A549 treated with CpdA at 1 μM for 4 hours (cell line): ENCODE measurements at places on chromosomes 3 and 15. TPM values are rescaled to one million over a fixed set of nuclear protein-coding genes. Genes with fewer than 3 reads are reported as not detected.

Gene SLC28A1
- 0.02 to 0.06 TPM (median 0.05 TPM) in 3 of 5 replicates, not detected in the others for total RNA-seq

Gene GPR62
- total RNA-seq = 0.07 TPM in 1 of 5 replicates, not detected in the others

Gene SLC22A13
- 0.06 to 0.12 TPM (median 0.10 TPM) in 3 of 5 replicates, not detected in the others for total RNA-seq

Gene FBXW12
- total RNA-seq = not detected in 5 replicates

Gene PDIA3
- total RNA-seq = 284 to 371 TPM (median 365 TPM) in 5 replicates

Gene B3GALNT1
- 0.08 to 0.16 TPM (median 0.09 TPM) in 3 of 5 replicates, not detected in the others for total RNA-seq

Gene ZNF619
- 1.3 to 1.9 TPM (median 1.8 TPM) in 5 replicates for total RNA-seq

Gene KAT2B
- total RNA-seq = 4.3 to 7.7 TPM (median 4.9 TPM) in 5 replicates

Gene CYP1A1
- 1.1 to 2.1 TPM (median 2.0 TPM) in 5 replicates for total RNA-seq

Gene PHC3
- 9.5 to 16.8 TPM (median 14.0 TPM) in 5 replicates for total RNA-seq

Gene ALDH1A2
- total RNA-seq = 0.19 to 0.75 TPM (median 0.51 TPM) in 3 of 5 replicates, not detected in the others

Gene ZNF662
- not detected in 5 replicates for total RNA-seq

Gene PCLAF
- 155 to 299 TPM (median 157 TPM) in 5 replicates for total RNA-seq

Gene CACNA2D3
- total RNA-seq = 0.02 TPM in 1 of 5 replicates, not detected in the others

Gene SLCO2A1
- total RNA-seq = 0.02 to 0.07 TPM in 2 of 5 replicates, not detected in the others

Gene STAB1
- total RNA-seq = 0.05 TPM in 1 of 5 replicates, not detected in the others

Gene RASA2
- total RNA-seq = 7.0 to 11.7 TPM (median 9.3 TPM) in 5 replicates

Gene SMCO1
- not detected in 5 replicates for total RNA-seq

Gene PLA2G4D
- total RNA-seq = not detected in 5 replicates

Gene YEATS2
- 8.8 to 13.2 TPM (median 12.3 TPM) in 5 replicates for total RNA-seq

Gene REC114
- not detected in 5 replicates for total RNA-seq

Gene ZPLD1
- 0.02 TPM in 1 of 5 replicates, not detected in the others for total RNA-seq

Gene CBLB
- 8.7 to 14.1 TPM (median 11.8 TPM) in 5 replicates for total RNA-seq

Gene PRSS50
- total RNA-seq = not detected in 5 replicates

Gene CHRNA3
- total RNA-seq = 0.42 to 1.0 TPM (median 0.52 TPM) in 5 replicates

Gene ADGRG7
- not detected in 5 replicates for total RNA-seq

Gene MYO5C
- 4.4 to 6.3 TPM (median 5.2 TPM) in 5 replicates for total RNA-seq

Gene BOC
- total RNA-seq = 6.1 to 7.5 TPM (median 7.0 TPM) in 5 replicates

Gene MPI
- total RNA-seq = 27.0 to 35.8 TPM (median 34.1 TPM) in 5 replicates

Gene PODXL2
- 8.3 to 10.5 TPM (median 9.7 TPM) in 5 replicates for total RNA-seq

Gene BCHE
- total RNA-seq = 0.54 to 1.4 TPM (median 0.94 TPM) in 5 replicates

Gene SAMMSON
- total RNA-seq = not detected in 5 replicates

Gene UQCC5
- total RNA-seq = 50.9 to 73.7 TPM (median 62.1 TPM) in 5 replicates

Gene AMIGO3
- 0.26 to 1.7 TPM (median 0.57 TPM) in 5 replicates for total RNA-seq

Gene ZKSCAN7
- total RNA-seq = not detected in 5 replicates

Gene EPHA6
- total RNA-seq = 0.07 to 0.14 TPM (median 0.11 TPM) in 4 of 5 replicates, not detected in the other

Gene SPTSSB
- not detected in 5 replicates for total RNA-seq

Gene GABRR3
- total RNA-seq = not detected in 5 replicates

Gene CTSH
- total RNA-seq = 35.4 to 52.0 TPM (median 44.7 TPM) in 5 replicates

Gene OPA1
- total RNA-seq = 23.8 to 44.7 TPM (median 31.7 TPM) in 5 replicates

Gene DPPA2
- not detected in 5 replicates for total RNA-seq

Gene CPN2
- total RNA-seq = not detected in 5 replicates

Gene SMAD6
- total RNA-seq = 19.3 to 27.2 TPM (median 25.3 TPM) in 5 replicates

Gene SHC4
- total RNA-seq = 0.66 to 1.6 TPM (median 0.85 TPM) in 5 replicates

Gene LRRC3B
- not detected in 5 replicates for total RNA-seq
